ENCODE measurements at places on chromosomes 1 and 21.

DNA sequence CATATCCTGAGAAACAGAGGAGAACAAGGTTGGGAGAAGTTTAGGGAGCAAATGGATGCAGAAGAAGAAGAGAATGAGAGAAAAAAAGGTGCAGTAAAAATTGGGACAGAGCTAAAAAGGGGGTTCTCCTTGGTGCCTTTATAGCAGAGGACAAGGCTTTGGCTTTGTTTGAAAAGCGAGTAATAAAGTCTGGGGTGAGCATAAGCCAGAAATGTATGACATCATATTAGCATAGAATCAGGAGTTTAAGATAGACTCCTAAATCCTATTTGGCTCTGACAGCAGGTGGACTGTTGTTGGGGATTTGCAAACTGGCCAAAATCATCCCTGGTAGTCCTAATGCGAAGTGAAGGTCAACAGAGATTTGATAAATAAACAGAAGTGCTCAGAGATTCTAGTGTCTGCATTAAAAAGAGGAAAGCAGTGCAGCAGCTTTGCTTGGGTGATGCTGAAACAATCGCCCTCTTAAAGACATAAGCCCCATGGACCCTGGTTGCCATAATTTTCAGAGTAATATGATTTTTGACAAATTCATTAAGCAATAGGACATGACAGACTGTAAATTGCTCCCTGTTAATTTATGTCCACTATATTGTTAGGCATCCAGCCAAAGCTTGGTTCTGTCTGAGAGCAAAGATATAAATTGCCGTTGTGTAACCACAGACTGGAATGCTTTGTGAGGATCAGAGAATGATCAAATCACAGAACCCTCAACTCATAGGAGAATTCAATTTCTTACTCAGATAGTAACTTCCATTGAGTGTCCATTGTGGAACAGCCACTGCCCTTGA, 385.0 kb upstream of the NFIA start:
- no peak for DNase-seq

GRCh38 chr1:158864595-158864994, 33.4 kb downstream of the MNDA start:
- no peak for DNase-seq

GRCh38 chr1:54678776-54679643, 36.7 kb upstream of the TTC4 start:
- DNase-seq: no peak

- no peak for DNase-seq
Observed at GRCh38 chr1:30855686-30856259, 52.8 kb downstream of the SDC3 start.

DNA sequence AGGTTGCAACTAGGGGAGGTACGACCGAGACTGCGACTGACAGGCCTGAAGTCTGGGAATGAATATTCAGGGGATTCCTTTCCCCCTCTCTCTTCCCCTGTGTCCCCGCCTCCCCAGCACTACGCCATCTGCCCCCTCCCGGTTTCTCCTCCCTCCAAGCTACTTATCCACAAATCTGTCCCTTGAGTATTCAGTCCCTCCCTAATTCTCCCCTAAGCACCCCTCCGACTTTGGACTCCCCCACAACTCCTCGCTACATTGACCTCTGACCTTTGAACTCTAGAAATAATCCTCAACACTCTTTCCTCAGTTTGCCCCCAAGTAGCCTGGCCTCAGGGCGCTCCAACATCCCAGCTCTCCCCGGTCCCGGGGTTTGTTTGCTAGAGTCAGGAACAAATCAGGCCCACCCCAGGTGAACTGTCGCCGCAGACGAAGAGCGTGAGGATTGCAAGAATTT, 393 bp downstream of the LYSMD1 start:
- DNase-seq: no peak

Data from NCI-H187 (cell line).